CD14-positive monocyte (primary cell): ENCODE measurements at places on chromosomes 13 and 19.
A peak's percentile ranks its signal among the peaks of the same experiment; 100 is the strongest.

GRCh38 chr13:28468023-28468915 is 26.7 kb downstream of the FLT1 start:
- DNase-seq, result peak; percentile 99

- DNase-seq, result peak; percentile 61
Measured at GRCh38 chr13:99339736-99340397, 32.7 kb upstream of the GPR183 start.

- DNase-seq, result no peak
Measured at GRCh38 chr19:8233370-8233769, 24.2 kb downstream of the CERS4 start.

DNA sequence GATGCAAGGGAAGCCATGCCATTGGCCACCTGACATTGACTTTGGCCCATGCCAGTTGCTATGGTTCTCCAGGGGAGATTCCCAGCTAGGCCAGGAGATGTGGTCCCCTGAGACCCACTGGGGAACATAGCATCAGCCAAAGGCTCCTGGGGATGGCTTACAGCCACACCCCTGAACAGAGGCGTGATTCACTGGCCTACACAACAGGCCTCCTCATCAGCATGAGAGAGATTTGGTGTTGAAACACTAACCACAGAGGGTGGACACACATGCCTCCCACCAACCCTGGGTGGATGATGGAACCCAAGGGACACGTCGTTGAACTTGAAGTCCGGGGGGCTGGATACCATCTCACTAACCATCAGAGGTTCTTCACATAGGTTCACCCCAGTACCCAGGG is 14.4 kb downstream of the IQCN start:
- peak; percentile 61 for DNase-seq

- no peak for DNase-seq
Measured at GRCh38 chr13:23715762-23716235, 145.6 kb downstream of the TNFRSF19 start.

DNA sequence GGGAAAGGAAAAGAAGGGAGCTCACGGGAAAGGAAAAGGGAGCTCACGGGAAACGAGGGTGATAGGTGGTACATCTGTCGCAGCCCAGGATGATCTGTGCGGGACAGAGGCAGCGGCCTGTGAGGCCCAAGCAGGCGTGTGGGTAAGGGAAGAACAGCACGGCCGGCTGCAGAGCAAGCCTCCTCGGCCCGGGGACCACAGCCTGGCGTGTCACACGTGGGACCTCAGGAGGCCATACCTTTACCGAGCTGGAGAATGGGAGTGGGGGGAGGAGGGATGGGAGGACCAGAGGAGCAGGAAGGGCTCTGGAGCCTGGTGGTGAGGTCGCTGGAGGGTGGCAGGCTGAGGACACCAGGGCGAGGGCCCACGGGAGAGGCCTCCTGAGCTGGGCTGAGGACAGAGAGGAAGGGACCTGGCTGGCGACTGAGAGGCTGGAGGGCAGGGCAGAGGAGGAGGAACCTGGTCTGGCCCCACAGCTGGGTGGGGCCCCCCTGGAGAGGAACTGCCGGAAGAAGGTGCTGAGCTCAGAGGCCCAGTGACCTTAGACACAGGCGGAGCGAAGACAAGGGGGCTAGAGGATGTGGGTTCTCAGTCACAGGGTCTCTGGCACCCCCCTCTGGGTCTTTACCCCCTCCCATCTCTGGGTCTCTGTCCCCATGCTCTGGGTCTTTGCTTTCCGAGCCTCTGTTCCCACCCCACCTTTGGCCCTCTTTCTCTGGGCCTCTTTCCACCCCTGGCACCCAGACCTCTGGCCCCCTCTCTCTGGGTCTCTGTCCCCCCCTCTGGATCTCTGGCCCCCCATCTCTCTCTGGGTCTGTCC is 2.9 kb upstream of the FTL start:
- peak; percentile 76 for DNase-seq

DNA sequence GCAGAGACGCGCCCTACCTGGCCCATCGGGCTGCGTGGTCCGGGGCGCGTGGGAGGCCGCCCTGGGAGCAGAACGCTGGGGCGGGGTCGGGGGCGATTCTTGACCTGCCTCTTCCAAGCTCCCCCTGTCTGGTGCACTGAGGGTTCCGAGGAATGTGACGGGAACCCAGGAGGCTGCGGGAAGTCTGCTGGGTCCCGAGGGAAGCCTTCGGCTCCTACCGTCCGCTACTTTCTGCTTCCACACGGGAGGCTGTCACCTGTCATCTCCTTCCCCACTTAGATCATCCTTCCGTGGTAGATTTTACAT is 781 bp upstream of the SPRYD7 start:
- no peak for DNase-seq

DNA sequence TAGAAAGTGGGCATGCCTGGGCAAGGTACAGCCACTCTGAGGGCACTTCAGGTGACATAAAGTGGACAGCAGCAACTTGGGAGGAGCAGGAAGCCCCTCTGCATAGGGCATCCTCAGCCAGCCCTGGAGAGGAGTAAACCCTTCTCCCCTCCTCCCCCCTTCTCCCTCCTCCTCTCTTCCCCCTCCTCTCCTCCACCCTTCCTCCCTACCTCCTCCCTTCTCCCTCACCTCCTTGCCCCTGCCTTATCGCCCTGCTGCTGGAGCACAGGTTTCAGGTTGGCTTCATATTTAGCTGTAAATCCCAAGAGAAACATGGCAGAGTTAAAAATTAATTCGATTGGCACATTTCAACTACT is 30.5 kb upstream of the ATP12A start:
- DNase-seq, result no peak

DNA sequence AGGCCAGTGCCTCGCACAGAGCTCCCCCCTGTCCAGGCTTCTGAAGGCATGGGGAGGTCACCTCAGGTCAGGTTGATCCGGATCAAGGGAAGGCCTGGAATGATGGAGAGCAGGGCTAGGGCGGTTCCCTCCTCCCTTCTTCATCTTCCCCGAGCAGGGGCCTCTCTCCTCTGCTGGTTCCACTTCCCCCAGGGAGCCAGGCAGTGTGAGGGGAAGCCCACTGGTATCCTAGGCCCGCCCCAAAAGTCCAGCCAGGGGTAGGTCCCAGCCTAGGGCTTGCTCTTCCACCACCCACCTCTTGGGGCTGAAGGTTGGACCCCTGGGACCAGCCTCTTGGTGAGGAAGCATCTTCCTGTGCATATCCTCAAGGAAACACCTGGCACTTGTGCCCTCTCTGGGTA is 16.4 kb upstream of the PRR19 start:
- no peak for DNase-seq

GRCh38 chr13:41645331-41645730 is 188.0 kb downstream of the RGCC start:
- peak; percentile 51 for DNase-seq

- no peak for DNase-seq
Measured at GRCh38 chr19:12873891-12874745, 7.1 kb downstream of the DNASE2 start.

- DNase-seq, result no peak
Measured at GRCh38 chr19:58385891-58386575, 1.0 kb upstream of the RPS5 start.

GRCh38 chr19:6568010-6568526 is 22.9 kb downstream of the CD70 start:
- no peak for DNase-seq

- no peak for DNase-seq
Measured at GRCh38 chr19:28023064-28023463, 1189.9 kb downstream of the UQCRFS1 start.

DNA sequence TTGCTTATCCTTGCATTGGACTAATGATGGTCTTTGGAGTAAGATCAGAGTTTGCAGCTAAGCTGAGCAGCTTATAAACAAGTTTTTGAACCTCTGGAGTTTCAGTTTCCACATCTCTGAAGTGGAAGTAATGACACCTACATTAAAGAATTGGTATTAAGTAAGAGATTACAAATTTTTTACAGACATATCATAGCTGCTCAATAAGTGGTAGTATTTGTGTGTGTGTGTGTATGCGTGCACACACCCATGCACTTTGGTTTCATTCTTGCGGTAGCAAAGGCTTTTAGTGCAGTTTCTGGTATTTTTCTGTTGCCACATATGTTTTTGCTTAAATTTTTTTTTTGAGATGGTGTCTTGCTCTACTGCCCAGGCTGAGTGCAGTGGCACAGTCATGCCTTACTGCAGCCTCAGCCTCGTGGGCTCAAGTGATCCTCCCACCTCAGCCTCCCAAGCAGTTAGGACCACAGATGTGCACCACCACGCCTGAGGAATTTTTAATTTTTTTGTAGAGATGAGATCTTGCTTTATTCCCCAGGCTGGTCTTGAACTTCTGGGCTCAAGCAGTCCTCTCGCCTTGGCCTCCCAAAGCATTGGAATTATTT is 4.5 kb downstream of the NAA16 start:
- DNase-seq, result no peak

DNA sequence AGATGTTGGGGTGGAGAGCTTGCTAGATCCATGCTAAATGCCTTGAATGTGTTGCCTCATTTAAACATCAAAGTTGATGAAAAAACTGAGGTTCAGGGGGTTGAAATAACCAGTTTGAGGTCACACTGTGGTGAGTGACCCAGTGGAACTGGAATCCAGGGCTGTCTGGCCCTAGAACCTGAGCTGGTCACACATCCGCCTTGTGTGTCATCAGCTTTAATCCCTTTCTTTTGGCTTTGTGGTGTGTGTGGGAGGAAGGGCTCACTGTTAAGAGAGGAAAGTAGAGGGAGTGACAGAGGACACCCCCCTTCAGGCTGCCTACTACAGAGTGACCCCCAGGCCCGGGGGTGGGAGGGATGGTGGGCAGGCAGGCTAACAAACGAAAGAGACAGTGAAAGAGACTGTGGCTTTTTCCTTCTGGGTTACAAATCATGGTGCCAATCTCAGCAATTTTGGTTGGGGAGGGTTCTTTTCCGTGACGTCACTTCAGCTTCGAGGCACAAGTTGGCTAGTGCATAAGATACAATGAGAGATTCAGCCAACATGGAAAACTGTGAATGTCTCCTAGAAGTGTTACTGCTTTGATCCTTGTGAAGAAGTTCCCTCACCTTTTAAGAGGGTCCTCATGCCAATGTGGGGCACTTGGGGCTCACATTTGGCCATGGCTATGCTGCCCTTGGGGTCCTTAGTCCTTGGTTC is 164.9 kb downstream of the DLEU7 start:
- DNase-seq, result no peak

- DNase-seq, result peak; percentile 19
Measured at GRCh38 chr13:94595001-94595949, 677 bp downstream of the TGDS start.

DNA sequence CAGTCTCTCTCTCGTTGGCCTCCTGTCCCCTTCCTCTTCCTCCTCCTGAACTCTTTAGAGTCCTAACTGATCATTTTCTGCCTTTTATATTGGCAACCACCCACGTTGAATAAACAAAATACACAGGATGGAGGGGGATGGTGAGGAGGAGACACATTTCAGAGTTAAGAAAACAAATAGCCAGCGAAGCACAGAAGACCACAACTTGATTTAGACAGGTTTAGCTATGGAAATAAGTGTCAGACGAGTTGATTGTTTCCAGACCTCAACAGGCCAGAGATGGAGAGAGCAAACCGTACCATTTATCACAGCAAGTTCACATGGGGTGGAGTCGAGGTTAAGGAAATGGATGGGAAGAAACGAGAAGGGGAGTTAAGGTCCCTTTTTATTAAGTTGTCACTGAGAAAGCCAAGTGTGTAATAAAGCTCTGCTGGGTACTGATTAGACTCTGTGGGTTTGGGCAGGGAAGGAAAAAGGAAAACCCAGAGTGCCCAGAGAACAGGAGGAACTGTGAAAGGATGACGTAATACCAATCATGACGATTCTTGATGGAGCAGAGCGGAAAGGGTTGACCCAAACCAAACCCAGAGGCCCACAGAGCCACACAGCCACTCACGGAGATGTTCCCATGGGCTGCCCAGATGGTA is 11.1 kb upstream of the SERP2 start:
- DNase-seq, result peak; percentile 0

DNA sequence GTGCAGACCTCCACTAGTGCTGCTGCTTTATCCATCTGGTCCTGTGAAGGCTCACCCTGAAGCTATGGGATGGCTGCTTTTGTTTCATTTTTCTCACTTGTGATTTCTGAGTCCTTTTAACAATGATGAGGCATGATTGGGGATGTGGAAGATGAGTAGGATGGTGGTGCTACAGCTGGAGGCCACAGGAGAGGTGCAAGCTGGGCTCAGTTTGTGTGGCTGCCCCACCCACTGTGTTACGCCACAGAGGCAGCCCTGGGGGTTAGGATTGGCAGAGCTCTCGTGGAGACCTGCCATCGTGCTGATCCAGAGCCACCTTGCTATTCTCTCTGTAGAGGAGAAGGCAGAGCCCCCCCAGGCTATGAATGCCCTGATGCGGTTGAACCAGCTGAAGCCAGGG is 19.6 kb upstream of the QTRT1 start:
- no peak for DNase-seq

GRCh38 chr19:49809160-49809940 is 3.7 kb downstream of the FUZ start:
- peak; percentile 56 for DNase-seq

GRCh38 chr19:17423429-17424208 is 3.8 kb downstream of the MVB12A start:
- DNase-seq, result no peak

- no peak for DNase-seq
Measured at GRCh38 chr13:50419331-50419865, 404.2 kb downstream of the KCNRG start.

GRCh38 chr19:10471909-10472308 is 31.2 kb downstream of the KEAP1 start:
- no peak for DNase-seq
